ENCODE measurements at places on chromosomes 4 and X. TPM values are rescaled to one million over a fixed set of nuclear protein-coding genes. Genes with fewer than 3 reads are reported as not detected.

DNA sequence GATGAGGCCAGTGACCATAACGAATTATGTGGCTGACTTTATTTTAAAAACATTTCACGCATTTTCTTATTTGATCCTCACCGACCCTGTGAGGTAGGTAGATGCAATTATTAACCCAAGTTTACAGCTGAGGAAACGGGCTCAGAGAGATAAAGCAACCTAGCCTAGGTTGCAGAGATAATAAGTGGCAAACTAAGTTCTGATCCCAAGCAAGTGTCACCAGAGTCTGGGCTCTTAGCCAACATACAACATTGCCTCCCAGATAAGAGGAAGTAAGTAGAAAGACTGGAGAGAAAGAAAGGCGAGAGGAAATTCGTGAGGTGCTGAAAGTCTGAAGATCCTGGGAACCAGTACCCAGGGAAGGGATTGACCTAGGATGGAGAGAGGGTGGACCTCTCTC is 77.4 kb upstream of the GPR50 start:
- no peak for DNase-seq

DNA sequence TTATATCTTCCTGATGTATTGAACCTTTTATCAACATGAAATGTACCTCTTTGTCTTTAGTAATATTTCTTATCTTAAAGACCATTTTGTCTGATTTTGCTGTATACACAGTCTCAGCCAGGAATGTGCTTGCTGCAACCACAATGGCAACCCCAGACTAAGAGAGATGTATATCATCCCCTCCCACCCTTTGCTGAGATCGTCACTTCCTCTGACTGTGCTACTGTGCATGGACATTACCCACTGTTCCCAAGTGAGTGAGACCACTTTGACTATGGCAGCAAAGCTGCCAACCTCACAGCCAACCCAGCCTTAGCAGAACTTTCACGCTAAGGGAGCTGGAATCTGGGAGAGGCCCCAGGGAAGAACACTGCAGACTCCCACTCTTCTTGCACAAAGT is 46.0 kb downstream of the EIF2S3 start:
- no peak for DNase-seq

DNA sequence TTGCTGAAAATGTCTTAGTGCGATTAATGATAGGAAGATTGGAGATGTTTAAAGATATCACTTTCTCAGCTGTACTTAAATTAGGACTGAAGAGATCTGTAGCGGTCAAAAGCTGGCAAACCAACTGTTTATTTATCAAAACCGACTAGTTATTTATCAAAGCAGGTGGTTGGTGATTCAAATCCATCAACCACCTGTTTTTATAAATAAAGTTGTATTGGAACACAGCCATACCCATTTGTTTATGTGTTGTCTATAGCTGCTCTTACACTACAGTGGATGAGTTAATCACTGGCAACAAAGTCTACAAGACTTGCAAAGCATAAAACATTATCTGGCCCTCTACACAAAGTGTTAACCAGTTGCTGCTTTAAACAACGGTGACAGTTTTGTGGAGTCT is 76.8 kb downstream of the IL15 start:
- DNase-seq: no peak

GRCh38 chr4:67327245-67328017 is 217.9 kb downstream of the CENPC start:
- peak; percentile 14 for DNase-seq

GRCh38 chrX:10172877-10173276 is 16.1 kb downstream of the CLCN4 start:
- no peak for DNase-seq

GRCh38 chr4:28966982-28967381 is 1753.2 kb upstream of the PCDH7 start:
- DNase-seq: no peak

- DNase-seq: no peak
These were observed 31.5 kb downstream of the SHOX start for GRCh38 chrX:662126-662525.

DNA sequence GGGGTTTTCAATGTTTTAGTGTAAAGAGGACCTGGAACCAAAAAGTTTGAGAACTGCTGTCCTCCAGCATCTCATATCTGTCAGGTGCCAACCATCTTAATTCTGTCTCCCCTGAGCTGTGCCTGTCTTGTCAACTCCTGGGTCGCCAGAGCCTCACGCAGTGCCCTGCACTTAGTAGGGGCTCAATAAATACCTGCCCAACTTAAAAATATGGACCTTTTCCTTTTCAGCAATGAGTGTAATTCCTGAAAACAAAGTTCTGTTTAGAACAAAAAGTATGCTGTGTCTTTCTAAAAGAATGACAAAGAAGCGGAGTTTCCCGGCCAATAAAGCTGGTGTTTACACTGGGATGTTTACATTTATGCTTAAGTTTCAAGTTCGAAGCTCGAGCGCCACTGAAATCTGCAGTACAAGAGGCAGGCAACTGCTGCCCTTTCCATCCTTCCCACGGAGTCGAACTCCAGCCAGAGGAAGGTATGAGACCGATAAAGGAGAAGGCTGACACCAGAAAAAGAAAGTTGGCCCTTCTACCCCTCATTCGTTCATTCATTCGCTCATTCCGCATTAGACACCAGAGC is 1.1 kb upstream of the HTATSF1 start:
- no peak for DNase-seq

- no peak for DNase-seq
These were observed 90.5 kb upstream of the CCDC160 start for GRCh38 chrX:134146493-134146892.

GRCh38 chr4:122830426-122831095 is 3.9 kb downstream of the FGF2 start:
- DNase-seq: no peak

DNA sequence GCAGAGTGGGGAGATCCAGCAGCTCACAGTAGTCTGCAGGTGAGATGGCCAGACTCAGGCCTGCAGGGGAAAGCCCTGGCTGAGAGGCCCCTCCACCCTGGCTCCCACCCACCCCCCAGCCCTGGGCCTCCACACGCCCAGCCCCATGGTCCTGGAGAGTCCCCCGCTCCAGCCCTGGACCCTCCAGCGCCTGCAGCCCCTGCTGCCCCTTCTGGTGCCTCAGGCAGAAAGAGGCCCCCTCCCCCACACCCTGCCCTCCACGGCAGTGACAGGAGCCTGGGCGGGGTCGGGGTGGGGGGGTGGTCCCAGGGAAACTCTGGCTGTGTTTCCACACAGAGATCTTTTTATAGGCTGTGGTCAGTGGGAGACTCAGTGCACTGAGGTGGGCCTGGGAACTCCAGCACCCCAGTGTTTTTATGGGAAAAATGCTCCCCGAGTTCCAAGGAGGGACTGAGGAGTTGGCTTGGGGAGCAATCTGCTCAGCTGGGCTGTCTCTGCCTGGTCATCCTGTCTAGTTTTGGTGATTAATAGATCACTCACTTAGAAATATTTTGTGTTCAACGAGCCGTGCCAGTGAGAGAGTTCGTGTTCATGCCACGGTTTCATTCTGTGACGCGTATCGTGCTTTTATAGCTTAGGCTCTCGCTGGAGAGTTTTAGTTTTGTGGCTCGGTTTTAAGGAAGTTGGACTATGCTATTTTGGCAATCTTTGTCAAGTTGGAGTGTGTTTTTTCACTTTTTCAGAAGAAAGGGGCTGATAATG is 53.1 kb upstream of the HGFAC start:
- DNase-seq: no peak

GRCh38 chr4:163249042-163249441 is 82.4 kb upstream of the NAF1 start:
- no peak for DNase-seq

- no peak for DNase-seq
These were observed 37.6 kb downstream of the SEPTIN11 start for GRCh38 chr4:76987153-76987591.

GRCh38 chr4:139834226-139834662 is 168.6 kb downstream of the MGST2 start:
- DNase-seq: no peak

Gene TRIM75
- polyA plus RNA-seq: not detected

Gene USP51
- polyA plus RNA-seq: not detected

Gene GLA
- polyA plus RNA-seq: 22.7 TPM

Gene SLAIN2
- polyA plus RNA-seq: 15.0 TPM

Gene HSD17B13
- polyA plus RNA-seq: not detected

Gene FAM47A
- not detected for polyA plus RNA-seq

Gene CLDN34
- polyA plus RNA-seq: not detected

Gene NLGN4X
- not detected for polyA plus RNA-seq
